ENCODE measurements at places on chromosomes 5 and 9.

DNA sequence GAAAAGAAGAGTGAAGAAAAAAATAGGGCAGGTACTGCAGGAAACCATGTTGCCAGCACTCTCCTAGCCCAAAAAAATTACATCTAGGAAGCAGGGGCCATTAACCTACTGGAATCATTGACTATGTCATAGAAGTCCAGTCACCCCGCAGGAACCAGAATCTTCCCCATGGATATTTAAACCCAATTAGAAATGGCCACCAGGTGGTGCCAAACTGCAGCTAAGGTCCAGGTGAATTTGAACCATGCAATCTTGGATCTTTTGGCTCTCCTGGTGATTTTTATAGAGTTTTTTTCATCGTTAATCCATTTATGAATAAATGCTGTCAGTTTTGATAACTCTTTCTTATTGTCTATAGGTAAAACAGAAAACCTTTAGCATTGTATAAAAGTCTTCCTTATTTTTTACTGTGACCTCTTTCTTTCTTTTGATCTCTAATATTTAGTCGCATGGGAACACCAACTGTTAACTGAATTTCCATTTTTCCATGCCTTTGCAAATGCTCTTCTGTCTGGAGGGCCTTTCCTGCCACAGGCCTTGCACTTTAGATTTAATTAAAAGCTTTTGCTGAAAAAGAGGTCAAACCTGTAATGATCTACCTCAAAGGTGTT, 147.5 kb upstream of the FGF10 start:
- peak; percentile 74 for DNase-seq

DNA sequence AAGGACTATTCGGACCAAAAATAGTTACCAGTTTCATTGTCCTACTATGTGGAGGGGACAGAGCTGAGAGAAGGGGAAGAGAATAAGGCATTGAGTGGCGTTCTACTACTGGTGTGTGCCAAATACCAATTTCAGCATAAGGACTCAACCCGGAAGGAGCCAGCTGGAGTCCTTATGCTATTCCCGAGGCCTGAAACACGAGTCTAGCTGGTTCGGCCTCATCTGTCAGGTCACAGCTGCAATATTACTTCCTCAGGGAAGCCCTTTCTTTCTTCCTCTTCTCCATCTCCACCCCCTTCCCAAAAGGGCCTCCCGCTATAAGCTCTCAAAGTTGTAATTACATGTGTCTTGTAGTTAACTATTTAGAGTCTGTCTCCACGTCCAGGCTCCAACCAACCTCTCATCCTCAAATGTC, 20.5 kb upstream of the FER start:
- DNase-seq: no peak

DNA sequence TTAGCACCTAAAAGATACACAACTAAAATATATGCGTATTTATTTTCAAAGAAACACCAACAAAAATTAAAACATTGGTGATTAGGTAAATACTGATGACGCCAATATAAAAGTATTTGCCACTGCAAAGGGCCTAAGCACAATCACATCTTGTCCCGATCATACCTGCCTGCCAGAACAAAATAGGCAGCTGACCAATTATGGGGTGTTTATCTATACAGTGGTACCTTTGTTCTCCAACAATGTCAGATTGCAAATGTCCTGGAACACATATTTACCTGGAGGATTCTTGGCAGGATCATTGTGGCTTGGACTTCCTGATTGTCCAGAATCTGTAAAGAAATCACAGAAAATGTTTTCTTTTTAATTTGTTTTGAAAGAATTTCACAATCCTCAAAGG, 134.5 kb downstream of the NFIB start:
- peak; percentile 62 for DNase-seq

- no peak for DNase-seq
Observed at GRCh38 chr5:140321796-140322195, 18.9 kb upstream of the PFDN1 start.

- no peak for DNase-seq
Observed at GRCh38 chr9:79763671-79764285, 192.0 kb downstream of the TLE4 start.

- DNase-seq: no peak
Observed at GRCh38 chr9:85056203-85056572, 386.7 kb downstream of the NTRK2 start.

GRCh38 chr5:219991-220390, 1.9 kb downstream of the SDHA start:
- no peak for DNase-seq

All from NCI-H526 (cell line).